DMS53 (cell line): ENCODE measurements at places on chromosomes 5 and 9.

- no peak for DNase-seq
Observed at GRCh38 chr5:74649421-74649973, 9.0 kb upstream of the ENC1 start.

DNA sequence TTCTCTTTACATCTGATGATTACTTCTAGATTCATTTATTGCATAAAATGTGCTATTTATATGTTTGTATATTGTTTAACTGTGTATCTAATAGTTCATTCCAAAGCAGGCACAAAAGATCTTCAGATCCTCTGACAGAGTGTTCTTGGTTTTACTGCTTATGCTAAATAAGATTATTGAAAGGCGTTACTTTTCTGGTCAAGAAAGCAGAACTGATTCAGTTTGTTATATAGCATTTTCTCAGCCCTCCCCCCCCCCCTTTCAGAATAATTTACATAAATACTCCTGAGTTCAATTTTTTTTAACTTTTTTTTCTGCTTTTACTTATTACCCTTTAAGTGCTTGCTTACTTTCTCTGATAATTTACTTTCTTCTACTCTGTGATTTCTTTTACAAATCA is 15.4 kb downstream of the CDC42SE2 start:
- DNase-seq, result no peak

- no peak for DNase-seq
Observed at GRCh38 chr5:132500244-132500930, 9.8 kb upstream of the IRF1 start.

- DNase-seq, result no peak
Observed at GRCh38 chr9:8812888-8813287, 1013.3 kb upstream of the DMAC1 start.

GRCh38 chr5:131466171-131466766 is 168.8 kb downstream of the RAPGEF6 start:
- DNase-seq, result no peak

DNA sequence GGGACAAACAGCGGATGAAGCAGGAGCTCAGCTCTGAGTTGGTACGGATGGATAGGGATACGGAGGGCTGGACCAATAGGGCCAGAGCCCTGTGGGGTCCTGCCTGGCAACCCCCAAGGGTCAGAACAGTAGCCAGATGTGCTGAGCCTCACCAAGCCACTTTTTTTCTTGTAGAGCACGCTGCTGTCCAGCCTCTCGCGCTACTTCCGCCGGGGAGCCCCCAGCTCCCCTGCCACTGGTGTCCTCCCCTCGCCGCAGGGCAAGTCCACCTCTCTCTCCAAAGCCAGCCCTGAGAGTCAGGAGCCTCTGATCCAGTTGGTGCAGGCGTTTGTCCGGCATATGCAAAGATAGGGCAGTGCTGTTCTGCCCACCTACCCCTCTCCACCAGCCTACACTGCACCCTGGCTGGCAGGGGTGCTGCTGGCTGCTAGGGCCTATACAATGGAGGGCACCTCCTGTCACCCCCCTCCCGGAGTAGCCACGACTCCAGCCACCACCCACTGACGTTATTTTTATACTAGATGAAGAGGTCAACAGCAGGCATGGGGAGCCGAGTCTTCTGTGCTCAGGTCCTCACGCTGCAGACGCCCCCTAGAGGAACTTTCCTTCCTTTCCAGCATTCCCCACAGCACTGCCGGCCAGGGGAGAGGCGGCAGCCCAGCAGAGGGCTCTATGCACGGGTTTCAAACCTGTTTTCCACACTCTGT is 21.6 kb downstream of the SH3GLB2 start:
- peak; percentile 86 for DNase-seq

DNA sequence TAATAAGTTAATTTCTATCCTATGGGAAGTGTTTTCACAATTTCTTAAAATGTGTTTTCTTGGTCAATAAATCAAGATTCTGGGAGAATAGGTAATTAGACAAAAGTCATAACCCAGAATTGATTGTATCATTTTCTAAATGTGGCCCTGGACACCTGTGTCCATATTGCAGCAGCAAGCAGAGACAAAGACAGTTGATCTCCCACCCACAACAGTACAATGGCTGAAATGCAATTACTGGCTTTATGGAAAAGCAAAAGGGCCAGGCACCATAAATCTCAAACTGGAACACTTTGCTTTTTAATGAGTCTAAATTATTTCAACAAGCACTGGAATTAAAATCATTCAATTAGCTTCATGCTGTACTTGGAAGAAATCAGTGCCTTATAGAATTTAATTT is 157.2 kb downstream of the ESM1 start:
- no peak for DNase-seq

- DNase-seq, result no peak
Observed at GRCh38 chr9:134616341-134616740, 25.3 kb upstream of the COL5A1 start.

DNA sequence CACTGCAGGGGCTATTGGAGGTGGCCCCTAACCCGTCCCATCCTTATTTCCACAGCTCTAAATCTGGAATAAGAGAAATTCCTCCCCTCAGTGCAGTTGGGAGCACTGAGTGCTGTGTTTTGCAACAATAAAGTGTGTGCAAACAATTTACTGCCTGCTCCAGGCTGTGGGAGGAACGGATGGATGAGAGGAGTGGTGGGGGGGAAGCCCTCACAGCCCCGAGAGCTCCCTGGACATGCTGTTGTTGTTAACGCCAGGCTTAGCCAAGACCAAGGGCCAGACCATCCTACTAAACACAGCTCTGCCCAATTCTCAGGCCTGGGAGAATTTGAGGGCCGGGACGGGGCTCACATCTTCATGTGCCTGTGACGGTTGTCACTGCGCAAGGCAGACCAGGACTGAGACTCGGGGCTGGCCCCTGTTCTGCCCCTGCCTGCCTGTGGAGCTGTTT is 200.2 kb downstream of the DAB2IP start:
- DNase-seq, result no peak

DNA sequence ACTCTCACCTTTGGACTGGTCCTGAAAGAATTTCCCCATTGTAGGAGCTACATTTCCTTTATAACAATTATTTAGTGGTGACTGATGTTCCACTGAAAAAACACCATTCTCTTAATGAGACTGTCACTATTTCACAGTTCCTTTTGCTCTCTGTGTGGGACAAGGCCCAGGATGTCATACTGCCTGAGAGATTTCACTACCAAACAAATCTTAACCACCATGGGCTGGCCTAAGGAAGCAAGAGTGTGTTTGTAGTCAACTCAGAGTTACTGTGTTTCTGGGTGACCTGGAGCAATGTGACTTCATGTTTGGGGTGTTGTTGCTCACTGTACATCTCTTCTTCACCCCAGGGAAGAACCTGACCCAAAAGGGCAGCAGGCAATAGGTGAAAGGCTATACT is 50.1 kb upstream of the ZNF608 start:
- DNase-seq, result no peak

GRCh38 chr9:4287386-4287785 is 12.5 kb downstream of the GLIS3 start:
- DNase-seq, result no peak

DNA sequence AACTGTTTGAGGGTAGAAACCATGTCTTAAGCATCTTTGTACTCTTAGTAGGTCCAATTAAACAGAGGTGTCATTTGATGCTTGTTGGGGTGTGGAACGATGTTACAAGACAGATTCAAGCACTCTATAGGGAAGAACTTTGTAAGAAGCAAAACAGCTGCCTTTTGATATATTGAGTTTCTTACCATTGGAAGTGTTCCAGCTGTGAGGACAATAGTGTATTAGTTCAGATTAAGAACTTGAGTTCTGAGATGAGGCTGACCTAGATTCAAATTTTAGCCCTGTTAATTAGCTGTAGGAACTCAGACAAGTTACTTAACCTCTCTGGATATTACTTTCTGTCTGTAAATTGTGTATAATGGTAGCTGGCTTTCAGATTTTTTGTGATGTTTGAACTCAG is 19.6 kb upstream of the ZNF462 start:
- no peak for DNase-seq

GRCh38 chr9:116181853-116182610 is 28.4 kb downstream of the PAPPA start:
- no peak for DNase-seq

- no peak for DNase-seq
Observed at GRCh38 chr5:35518104-35518503, 99.6 kb upstream of the SPEF2 start.

DNA sequence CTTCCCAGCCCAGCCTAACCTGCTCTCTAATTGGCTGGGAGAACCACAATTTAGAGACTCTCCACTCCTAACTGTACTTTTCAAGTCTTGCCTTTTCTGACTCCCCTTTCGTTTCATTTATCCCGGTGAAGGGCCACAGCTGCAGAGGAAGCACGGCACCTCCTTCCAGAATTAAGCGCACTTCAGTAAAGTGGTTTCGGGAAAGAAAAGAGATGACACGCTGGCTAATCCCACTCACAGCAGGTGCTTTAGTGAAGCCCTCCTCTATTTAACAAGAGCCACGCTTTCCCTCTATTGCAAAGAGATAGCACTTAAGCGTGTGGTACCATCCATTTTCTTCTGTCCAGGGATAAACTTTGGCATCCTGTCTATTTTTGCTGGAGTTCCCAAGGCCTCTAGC is 4.8 kb downstream of the DNAH5 start:
- DNase-seq, result peak; percentile 51

GRCh38 chr9:113656771-113657670 is 193.5 kb downstream of the RGS3 start:
- DNase-seq, result no peak

GRCh38 chr5:83368319-83368718 is 103.2 kb upstream of the VCAN start:
- no peak for DNase-seq

GRCh38 chr5:90437663-90438062 is 28.1 kb upstream of the CETN3 start:
- DNase-seq, result no peak

- DNase-seq, result peak; percentile 66
Observed at GRCh38 chr5:121158451-121158850, 693.2 kb upstream of the FTMT start.

DNA sequence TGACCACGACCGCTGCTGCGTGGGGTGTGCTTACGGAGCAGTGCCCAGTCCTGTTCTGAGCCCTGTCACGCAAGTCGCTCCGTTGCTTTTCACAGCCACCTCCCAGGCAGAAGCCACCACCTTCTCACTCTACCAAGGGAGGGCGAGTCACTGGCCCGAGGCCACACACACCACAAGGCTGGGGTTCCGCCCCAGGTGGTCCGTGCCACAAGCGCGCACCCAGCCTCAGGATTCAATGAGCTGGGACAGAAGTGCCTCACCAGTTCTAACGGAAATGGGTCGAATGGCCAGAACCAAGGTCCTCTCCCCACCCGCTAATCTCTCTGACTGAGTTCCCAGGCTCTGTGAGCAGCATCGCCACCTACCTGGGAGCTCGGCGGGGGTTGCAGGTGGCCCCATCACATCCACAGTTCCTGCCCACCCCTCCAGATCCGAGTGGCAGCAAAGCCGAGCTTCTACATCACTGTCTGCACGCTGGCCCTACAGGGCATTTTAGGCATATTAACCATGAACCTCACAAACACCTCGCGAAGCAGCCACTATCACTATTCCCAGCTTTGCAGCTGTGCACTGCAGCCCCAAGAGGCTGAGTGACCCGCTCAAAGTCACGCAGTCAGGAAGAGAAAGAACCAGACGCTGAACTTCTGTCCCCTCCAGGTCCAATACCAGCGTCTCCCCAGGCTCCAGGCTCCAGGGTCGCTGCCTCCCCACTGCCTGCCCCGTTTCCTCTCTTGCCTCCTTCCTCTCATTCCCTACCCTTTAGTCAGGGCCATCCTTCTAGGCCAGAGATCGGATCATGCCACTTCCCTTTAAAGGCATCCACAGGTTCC is 92.1 kb upstream of the PHYKPL start:
- DNase-seq, result no peak

GRCh38 chr5:133297293-133297692 is 245.5 kb downstream of the HSPA4 start:
- DNase-seq, result no peak

DNA sequence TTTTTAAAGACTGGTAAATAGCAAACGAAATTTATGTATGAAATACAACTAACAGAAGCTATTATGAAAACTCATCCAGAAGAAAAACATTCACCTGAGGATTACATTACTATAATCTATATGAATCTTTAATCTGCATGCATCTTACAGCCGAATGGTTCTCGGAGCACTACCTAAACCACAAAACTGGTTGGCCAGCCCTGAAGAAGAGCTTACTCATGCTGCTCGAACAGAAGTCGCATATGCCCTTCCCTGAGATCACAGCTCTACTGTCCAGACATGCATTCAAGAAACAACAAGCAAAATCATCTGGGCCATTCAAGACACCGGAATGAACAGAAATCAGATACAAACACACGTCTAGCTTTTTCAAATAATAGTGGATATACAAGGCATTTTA is 931.0 kb upstream of the DMAC1 start:
- DNase-seq, result no peak

DNA sequence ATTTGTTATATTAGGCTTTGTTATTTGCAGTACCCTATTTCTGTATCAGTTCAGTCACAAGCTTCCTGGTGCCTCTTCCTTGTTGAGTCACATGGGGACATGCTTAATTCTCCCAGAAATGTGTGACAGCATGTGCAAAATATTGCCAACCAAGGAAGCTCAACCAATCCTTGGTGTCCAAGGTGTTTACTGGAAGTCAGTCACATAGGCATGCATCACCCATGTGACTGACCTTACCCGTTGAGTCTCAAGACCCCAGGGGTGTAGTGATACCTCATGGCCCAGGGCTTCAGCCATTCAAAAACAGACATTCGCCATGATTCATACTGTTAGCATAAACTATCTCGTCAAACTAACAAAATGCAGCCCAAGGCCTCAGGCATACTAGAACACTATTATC is 9.3 kb upstream of the ANKDD1B start:
- no peak for DNase-seq

DNA sequence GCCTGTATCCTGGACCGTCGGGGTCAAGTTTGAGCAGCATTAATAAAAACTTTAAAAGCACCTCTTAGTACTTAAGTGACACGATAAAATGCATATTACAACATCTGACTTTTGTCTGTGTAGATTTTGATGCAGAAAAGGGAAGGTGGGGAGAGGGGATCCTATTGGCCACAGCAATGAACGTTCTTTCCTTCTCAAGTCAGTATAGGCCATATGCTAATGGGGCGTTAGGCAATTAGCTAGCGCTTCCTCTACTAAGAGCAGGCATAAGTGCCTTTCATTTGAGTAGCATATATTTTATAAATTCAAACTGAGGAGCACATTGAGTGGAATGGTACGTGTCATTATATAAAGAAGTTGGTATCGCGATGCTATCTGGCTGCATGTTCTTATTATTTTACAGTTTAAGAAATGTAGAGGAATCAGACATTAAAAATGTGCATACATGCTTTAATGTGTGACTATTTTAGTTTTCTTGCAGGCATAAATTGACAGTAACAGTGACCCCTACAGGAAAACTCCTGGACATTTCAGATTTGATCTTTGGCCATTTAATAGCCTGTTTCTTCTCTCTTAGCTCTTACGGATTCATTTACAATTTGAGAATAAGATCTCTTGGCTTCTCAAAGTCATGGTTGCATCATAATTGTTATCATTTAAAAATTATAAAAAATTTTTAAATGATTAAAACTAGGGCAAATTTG is 1.1 kb upstream of the GNA14 start:
- peak; percentile 67 for DNase-seq

GRCh38 chr9:33466565-33467495 is 6.9 kb downstream of the NOL6 start:
- peak; percentile 81 for DNase-seq
